COR-L47 (cell line): ENCODE measurements at places on chromosomes 7 and 10.
A peak's percentile ranks its signal among the peaks of the same experiment; 100 is the strongest.

DNA sequence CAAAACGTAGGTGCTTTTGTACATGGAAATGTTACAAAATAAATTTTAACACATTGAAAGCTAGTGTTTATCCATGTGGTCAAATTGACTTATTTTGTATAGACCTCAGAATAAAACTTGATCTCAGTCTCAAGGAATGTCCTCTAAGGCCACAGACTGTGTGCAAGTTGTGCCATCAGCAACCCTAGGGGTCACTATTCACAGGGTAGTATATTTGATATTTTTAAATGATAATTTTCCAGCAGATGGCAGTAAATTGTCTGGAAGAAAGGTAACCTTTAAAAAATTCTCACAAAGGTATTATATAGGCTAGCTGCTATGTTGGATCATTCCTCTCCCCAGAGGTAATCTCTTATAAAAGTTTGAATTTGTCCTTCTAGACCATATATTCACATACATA is 12.9 kb upstream of the SNX10 start:
- peak; percentile 45 for DNase-seq

GRCh38 chr7:138903186-138903820 is 77.9 kb downstream of the KIAA1549 start:
- peak; percentile 88 for DNase-seq

DNA sequence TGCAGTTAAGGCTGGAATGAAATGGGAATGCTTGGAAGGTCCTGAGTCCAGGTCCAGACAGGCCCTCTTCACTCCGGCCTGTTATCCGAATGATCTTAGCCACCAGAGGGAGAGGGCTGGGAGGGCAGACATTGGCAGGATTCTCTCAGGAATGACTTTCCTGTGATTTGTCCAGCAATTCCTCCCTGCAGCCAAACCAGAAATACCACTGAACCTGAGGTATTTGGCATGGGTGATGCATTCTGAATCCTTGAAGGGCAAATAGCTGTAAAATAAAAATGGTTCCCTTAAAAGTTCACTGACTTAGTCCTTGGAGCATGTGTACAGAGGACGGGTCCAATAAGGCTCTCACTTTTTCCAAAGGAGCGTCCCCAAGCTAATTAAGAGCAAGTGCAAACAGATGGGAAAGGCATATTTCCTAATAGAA is 77.5 kb upstream of the HABP2 start:
- no peak for DNase-seq

GRCh38 chr7:93092757-93093370 is 24.9 kb downstream of the SAMD9 start:
- DNase-seq = no peak

DNA sequence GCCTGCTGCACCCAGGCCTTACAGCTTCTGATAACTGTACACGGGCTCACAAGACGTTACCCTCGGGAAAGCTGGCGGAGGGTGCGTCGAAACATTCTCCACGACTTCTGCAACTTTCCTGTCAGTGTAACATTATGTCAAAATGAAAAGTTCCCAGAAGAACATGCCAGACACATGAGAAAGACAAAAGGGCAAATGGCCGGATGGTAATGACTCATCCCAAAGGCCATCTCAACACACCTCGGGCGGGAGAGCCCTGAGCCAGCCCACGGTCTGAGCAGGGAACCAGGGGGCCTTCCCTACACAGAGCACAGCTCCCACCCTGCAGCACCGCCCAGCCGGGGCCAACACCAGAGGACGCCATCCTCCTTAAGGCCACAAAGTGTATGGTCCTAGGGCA is 118.7 kb downstream of the MAD1L1 start:
- DNase-seq = no peak

- DNase-seq = no peak
These were observed 82.7 kb downstream of the PLCE1 start for GRCh38 chr10:94076325-94076841.

- DNase-seq = no peak
These were observed 20.7 kb downstream of the TMEM72 start for GRCh38 chr10:44931621-44932516.

DNA sequence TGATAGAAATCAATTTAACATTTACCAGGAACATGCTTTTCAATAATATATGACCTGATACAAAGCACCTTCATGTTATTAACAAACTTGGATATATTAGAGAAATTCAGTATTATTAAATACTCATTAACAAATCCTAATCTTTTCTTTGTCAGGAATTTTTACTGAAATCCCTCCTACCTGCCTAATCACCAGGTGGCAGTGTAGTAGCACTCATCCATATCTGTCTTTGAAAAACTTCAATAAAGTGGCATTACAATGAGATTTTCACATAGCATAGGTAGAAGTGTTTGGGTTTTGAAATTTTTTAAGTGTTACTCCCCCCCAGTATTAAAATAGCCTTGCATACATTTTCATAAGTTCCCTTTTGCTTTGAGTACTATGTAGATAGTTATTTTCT is 1246.6 kb upstream of the LRRN3 start:
- DNase-seq = peak; percentile 12
